ENCODE measurements at places on chromosomes 3 and 15. TPM values are rescaled to one million over a fixed set of nuclear protein-coding genes. Genes with fewer than 3 reads are reported as not detected.

The DOCK3 gene
- total RNA-seq = 1.4 TPM

The TRAT1 gene
- not detected for total RNA-seq

The XYLB gene
- 2.7 TPM for total RNA-seq

The TIPARP gene
- total RNA-seq = 17.9 TPM

The CD276 gene
- total RNA-seq = 158 TPM

The REC114 gene
- total RNA-seq = not detected

The HEMK1 gene
- total RNA-seq = 18.1 TPM

GRCh38 chr3:16277471-16277870, 12.5 kb downstream of the OXNAD1 start:
- no peak for DNase-seq

DNA sequence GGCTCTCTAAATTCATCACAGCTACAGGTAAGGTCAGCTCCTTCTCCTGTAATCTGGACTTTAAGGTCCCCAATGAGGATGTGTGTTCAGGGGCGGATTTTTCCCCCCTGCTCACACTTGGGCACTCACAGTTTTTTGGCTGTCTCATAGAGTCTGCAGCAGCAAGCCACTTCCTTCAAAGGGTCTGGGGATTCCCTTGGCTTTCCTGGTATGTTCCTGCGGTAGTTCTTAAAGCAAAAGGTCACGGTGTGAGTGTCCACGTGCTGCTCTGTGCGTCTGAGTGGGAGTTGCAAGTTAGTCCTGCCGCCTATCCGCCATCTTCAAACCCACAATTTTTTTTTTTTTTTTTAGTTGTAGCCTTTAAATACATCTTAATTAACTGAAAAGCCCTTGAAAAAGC, 15.4 kb upstream of the CFAP20DC start:
- DNase-seq = no peak

- no peak for DNase-seq
Measured at GRCh38 chr15:40545457-40545856, 19.4 kb downstream of the CCDC32 start.

- no peak for DNase-seq
Measured at GRCh38 chr15:65660927-65661326, 39.2 kb downstream of the SLC24A1 start.

GRCh38 chr15:60869851-60870250, 359.3 kb downstream of the RORA start:
- no peak for DNase-seq

- no peak for DNase-seq
Measured at GRCh38 chr3:176357891-176358290, 839.4 kb downstream of the TBL1XR1 start.

DNA sequence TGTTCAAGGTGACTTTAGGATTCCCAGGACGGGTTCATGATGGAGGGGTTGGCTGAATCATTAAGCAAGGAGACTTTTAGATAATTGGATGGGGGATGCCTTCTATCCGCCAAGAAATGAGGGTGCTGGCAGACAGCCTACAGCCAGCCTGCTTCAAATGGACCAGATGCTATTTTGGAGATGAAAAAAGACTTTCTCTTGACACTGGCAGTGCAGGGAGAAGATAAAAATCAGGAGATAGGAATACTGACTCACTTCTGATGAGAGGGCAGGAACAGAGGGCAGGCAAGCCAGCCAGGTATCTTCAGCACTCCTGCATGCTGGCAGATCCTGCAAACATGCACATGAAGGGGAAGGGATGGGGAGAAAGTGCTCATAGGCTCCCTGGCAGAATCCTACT, 7.7 kb upstream of the SYN2 start:
- DNase-seq = no peak

- no peak for DNase-seq
Measured at GRCh38 chr3:152296971-152297370, 28.2 kb downstream of the MBNL1 start.

GRCh38 chr3:119950666-119951325, 143.5 kb downstream of the GSK3B start:
- no peak for DNase-seq

- DNase-seq = no peak
Measured at GRCh38 chr3:189748046-189748445, 116.9 kb downstream of the TP63 start.

GRCh38 chr3:21750831-21751391, at the start of gene ZNF385D:
ZNF385D (minus strand) TSS chr3:21751210; CDS start chr3:21750916, 294 bp downstream.
- peak; percentile 33 for DNase-seq

GRCh38 chr3:25542492-25543039, 114.5 kb downstream of the RARB start:
- DNase-seq = no peak

- DNase-seq = no peak
Measured at GRCh38 chr3:23885210-23885609, 31.6 kb downstream of the NKIRAS1 start.

- no peak for DNase-seq
Measured at GRCh38 chr15:68399096-68400065, 32.6 kb downstream of the ITGA11 start.

DNA sequence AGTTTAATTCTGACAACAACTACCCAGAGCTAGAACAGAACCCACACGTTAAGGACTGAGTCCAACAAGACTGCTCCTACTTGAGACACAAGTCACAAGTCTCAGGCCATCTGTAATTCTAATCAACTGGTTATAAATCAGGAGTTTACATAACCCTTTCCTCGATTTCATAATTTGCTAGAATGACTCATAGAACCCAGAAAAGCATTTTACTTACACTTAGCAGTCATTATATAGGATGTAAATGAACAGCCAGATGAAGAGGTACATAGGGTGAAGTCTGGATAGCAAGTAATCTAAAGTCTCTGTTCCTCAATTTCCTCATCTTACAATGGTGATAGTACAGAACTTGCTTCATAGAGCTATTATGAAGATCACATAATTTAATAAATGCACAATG, 1018.2 kb downstream of the DIPK2A start:
- no peak for DNase-seq

- no peak for DNase-seq
Measured at GRCh38 chr3:193955719-193956118, 180.2 kb upstream of the HES1 start.

GRCh38 chr3:150829408-150829807, 66.4 kb upstream of the SIAH2 start:
- DNase-seq = no peak

DNA sequence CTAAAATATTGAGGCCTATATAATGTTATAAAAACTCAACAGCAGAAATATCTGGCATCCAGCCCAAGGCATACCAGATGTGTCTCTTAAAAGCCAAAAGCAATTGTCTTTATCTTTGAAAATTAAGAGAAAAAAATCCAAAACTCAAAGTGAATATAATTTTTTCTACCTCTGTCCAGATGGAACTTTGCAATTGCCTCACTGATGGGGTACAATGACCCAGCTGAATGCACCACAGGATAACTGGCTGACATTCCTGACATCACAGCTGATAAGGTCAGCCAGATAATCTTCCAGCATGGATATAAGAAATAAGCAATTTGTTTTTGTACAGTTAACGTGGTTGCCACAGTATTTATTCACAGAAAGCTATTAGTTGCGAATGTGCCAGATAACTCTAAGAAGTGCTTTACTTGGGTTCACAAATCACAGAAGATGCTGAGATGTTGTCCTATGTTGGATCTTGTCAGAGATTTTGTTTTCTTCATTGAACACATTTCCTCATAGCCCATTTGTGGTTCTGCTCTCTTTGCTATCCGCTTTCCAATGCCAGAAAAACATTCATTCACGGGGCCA, 566.9 kb upstream of the CCDC54 start:
- no peak for DNase-seq

DNA sequence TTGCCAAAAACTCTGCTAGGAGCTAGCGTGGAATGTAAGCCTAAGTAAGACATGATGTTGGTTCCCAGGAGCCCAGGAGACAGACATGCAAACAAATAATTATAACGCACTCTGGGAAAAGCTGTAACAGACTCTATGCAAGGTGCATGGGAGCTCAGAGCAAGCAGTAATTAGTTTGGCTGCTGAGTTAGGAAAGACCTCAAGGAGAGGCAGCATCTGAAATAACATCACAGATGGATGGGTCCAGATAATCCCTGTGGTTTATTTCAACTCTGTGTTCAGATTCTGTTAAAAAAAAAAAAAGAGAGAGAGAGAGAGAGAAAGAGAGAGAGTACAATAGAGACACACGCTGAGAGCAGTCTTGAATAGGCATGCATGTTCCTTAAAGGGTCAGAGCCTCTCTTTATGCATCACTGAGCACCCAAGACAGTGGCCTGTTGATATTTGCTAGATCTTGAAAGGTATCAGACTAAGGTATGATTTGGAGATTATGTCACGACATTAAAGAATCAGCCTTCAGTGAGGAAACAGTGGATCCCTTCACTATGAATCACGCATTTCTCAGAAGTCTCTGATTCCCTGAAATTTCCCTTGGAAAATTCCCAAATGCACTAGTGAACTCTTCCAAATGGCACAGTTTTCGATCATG, 124.4 kb upstream of the LIPC start:
- DNase-seq = peak; percentile 14

DNA sequence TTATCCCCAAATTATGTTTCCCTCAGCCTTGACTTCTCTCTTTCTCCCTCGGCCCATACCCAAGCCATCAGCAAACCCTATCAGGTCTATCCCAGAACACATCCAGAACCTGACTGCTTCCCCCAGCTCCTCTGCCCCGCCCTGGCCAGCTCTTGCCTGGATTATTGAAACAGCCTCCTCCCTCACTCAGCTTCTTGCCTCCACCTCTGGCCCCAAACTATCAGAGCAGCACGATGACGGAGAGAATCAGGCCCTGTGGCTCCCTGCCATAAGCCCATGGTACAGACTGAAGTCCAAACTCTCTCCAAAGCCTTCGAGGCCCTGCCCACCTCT, 105.3 kb upstream of the LINGO1 start:
- no peak for DNase-seq

DNA sequence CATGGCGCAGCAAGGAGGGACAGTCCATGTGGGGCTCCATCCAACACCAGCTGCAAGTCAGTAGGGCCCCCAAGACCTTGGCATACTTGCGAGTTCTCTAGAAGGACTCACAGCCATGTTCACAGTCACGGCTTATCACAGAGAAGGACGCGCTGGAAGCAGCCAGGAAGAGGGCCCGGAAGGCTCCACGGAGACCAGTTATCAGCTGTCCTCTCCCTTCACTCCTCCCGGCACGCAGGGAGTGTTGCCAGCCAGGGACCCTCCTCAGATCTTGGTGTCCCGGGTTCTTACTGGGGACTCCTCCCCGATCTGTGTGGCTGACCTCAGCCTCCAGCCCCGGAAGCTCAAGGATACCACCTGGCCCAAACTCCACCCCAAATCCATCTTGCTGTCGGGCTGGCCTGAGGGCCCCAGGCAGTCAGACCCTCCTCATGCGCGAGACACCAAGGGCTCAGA, 68.0 kb downstream of the SLTM start:
- DNase-seq = no peak

- no peak for DNase-seq
Measured at GRCh38 chr3:172094621-172095557, 55.5 kb downstream of the FNDC3B start.

DNA sequence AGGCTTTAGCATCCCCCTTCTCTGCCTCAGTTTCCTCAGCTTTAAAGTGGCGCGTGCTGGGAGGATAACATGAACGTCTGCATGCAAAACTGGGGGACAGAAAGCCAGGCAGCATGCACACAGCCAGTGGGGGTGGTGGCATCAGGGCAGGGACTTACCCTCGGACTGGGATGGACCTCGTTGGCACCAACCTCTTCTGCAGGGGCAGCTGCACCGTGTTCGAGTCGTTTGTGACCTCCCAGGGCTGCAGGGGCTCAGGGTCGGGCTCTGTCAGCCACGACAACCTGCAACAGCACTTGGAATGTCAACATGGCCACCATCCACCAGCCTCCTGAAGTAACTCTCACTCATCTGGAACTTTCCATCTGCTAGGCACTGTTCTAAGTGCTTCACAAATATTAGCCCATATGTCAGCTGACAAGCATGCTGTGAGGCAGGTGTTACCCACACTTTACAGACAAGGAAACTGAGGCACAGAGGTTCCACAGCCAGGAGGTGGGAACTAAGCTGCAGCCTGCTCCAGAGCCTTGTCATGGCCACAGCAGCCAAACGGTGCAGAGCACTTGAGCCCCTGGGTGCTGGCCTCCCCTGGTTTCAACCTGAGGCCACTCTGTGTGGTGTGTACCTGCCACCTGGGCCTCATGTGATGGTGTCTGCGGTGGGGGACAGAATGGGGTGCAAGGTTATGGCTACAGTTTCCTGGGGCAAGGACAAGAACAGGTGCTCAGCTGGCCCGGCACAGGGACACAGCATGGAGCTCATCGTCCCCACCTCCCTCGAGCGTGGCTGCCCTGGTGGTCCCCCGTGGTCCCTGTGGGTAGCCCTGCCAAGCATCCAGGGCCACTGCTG, 6.7 kb downstream of the C3orf22 start:
- DNase-seq = no peak

DNA sequence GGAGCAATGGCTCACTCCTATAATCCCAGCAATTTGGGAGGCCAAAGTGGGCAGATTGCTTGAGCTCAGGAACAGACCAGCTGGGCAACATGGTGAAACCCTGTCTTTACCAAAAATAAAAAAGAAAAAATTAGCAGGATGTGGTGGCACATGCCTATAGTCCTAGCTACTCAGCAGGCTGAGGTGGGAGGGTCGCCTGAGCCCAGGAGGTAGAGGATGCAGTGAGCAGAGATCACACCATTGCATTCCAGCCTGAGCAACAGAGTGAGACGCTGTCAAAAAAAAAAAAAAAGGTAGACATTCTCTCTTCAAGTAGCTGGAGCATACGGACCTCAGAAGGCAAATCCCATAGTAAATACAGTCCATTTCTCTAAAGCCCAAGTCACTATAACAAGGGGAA, 7.1 kb upstream of the C3orf80 start:
- no peak for DNase-seq

- DNase-seq = no peak
Measured at GRCh38 chr3:194124193-194124592, 11.8 kb upstream of the HES1 start.

GRCh38 chr3:152835601-152836102, 721 bp downstream of the P2RY1 start:
- DNase-seq = no peak

- peak; percentile 10 for DNase-seq
Measured at GRCh38 chr15:45199136-45199810, 11.5 kb upstream of the SHF start.

- DNase-seq = no peak
Measured at GRCh38 chr3:113186566-113186965, 24.8 kb upstream of the BOC start.

- DNase-seq = no peak
Measured at GRCh38 chr15:57445872-57446271, 69.6 kb downstream of the CGNL1 start.

Data from A172 (cell line).